ENCODE measurements at places on chromosomes 2 and 18.
A peak's percentile ranks its signal among the peaks of the same experiment; 100 is the strongest.

DNA sequence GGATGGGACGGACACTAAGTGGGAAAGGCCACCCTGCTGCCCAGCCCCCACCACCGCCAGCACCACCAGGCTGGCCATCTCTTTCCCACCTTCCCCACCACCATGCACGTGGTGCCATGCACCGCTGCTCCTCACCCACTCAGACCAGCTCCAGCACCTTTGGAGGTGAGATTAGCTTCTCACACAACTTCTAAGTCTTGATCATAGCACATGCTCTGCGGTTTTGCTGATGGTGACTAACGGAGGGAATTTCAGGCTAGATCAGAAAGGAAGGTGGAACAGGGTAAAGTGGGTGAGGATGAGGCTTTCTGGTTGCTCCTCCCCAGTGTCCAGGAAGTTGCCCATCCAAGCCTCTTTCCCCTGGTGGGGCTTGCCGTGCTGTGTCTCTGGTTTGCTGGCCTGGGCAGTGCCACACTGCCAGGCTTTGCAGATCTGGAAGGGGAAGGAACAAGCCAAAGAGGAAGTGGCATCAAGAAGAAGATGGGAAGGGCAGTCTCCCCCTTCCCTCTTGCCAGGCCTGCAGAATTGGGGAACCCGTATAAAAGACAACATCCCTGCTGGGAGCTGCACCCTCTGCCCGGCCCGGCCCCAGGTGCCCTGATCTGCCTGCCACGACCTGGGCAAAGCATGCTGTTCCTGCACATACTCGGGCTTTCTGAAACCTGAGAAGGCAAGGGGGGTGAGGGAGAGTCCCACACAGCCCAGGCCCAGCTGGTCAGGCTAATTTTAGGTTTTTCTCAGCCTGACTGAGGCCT is 44.3 kb upstream of the CAB39 start:
- DNase-seq, result peak; percentile 64

- DNase-seq, result peak; percentile 13
Observed at GRCh38 chr18:70489986-70490933, 201.4 kb downstream of the SOCS6 start.

- no peak for DNase-seq
Observed at GRCh38 chr2:43340945-43341356, 114.5 kb upstream of the ZFP36L2 start.

DNA sequence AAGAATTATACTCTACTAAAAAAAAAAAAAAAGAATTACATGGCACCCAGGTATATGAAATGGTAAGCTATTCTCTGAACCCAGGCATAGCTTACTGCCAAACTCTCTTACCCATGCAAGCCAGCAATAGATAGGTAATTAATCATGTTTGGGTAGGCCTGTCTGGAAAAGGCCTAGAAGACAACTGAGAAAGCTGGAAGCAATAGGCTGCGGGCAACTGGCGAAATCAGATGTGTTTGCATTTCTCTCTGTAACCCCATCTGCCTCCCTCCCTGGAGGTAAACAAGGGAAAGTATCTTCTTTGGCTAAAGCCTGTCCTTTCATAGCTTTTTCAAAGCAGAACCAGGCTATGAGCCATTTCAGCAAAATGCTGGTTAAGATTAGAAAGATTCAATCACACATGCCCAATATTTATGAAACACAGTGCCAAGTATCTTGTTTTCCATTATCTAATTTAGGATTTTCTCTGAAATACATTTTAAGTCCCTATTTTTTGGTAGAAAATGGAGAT is 934.8 kb upstream of the DDX18 start:
- DNase-seq, result no peak

DNA sequence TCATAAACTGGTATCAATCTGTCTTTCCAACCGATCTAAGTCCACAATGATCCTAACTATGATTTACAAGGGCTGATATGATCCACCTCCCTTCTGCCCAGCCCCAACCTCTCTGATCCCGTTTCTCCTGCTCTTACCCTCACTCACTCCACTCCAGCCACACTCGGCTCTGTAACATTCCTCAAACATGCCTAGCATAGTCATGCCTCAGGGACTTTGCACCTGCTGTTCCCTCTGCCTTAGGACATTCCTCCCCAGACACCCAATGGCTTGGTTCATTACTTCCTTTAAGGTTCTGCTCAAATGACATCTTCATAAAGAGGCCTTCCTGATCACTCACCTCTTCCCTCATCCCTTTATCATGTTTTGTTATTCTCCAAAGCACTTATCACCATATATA is 9.2 kb downstream of the DUSP11 start:
- no peak for DNase-seq

DNA sequence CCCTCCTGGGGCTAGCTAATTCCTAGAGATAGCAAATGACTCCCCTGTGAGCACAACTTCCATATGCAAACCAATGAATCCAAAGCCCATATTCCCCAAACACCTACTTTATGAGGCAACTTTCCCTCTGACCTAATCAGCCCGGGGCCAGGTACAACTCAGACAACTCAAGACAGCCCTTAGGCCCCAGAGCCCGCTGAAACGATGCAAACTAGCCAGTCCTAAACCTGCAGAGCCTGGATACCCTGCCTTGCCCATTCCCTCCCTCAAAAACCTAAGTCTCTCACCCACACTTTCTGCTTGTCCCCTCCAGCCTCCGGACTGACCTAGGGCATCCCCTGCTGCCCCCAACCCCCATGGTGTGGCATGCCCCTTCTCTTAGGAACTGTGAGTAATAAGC is 142.8 kb downstream of the ACTR3 start:
- DNase-seq, result no peak

DNA sequence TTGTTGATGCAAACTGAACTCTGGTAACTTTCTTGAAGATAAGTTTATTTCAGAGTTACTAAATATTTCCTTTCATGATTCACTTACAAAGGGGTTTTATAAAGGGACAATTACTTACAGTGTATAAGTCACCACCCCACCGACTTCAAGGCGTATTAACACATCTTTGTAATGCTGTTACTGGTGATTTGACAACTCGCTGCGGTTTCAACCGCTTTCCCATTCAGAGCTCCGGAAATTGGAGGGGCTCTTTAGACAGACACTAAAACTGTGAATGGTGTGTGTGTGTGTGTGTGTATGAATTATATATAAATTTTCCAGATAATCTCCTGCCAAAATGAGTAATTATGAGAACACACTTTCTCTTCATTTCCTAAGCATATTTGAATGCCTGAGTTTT is 4.9 kb downstream of the TM4SF20 start:
- DNase-seq, result peak; percentile 51

- DNase-seq, result no peak
Observed at GRCh38 chr2:231931481-231931915, 5.3 kb upstream of the NPPC start.

DNA sequence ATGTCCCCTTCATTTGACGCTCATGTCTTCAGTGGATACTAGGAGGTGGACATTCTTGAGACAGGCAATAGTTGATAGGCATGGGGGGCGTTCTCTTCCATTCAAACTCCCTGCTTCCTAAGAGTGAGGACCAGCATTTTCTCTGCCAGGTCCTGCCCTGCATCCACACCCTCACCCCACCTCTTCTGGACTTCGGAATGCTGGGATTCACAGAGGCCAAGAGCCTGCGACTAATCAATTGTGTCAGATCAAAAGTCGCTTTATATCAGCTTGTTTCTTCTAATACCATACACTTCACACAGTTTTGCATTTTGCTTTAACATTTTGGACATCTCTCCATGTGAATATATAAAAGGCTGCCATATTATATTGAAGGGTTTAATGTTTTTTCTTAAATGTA is 210.7 kb downstream of the CCDC102B start:
- no peak for DNase-seq

DNA sequence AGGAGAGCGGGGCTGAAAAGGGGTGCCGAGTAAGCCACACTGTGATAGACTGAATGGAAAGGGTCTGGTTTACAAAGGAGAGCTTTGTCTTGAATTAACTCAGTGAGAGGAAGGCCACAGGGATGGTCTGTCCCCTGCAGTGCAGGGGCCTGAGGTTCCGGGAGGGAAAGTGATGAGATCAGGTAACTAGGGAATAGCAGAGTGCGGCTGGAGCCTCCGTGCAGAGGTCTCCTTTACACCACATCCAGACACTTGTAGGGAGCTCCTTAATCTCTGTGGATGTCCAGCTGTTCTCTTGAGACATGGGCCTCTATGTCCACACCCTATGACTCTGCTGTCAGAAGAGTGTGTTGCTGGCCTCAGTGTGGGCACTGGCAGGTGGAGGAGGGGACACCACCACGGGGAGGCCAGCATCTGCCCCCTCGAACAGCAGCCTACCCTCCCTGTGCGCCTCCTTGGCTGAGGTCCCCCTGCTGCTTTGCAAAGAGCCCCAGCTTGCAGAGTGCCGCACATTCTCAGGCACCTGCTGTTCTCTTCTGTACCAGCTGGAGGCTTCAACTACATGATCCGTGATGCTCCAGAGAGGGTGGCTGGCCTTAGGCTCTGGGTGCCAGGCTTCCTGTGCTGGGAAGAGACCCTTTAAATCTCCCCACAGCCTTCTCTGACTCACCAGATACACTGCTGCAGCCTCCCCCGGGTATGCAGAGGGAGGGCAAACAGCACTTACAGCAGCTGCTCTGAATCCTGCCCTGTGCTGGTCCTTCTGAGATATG is 25.9 kb downstream of the ENOSF1 start:
- no peak for DNase-seq

DNA sequence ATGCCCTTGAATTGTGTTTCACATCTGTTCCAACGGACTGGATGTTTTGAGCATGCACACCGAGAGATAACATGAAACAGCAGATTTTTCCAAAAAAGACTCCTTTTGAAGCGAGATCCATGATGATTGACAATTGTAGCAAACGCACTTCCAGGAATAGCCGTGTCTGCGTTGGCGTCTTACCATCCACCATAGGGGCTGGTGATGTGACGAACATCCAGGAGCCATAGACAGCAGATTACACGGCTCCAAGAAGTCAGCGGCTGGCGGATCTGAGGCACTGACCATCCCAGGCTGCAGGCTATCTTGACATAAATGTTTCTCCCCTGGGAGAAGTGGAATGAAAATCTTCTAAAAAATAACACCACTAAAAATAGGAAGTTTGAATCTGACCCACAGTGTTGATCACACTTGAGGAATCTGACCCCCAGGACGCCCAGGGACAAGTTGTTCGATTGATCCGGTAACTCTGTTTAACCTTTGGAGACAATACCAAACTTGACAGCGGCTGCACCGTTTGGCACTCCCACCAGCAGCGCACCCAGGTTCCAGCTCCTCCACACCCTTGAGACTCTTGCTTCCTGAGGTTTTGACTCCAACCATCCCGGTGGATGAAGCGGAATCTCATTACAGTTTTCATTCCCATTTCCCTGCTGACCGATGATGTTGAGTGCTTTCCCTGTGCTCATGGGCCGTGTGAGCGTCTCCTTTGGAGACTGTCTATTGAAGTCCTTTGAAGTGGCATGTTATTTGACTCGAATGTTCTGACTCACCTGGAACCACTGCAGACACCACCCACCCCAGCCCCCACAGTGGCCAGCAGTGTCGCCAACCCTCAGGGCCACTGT is 140.0 kb upstream of the GPC1 start:
- no peak for DNase-seq

- no peak for DNase-seq
Observed at GRCh38 chr18:52537261-52537660, 197.3 kb downstream of the DCC start.

- no peak for DNase-seq
Observed at GRCh38 chr2:234147335-234147861, 96.9 kb downstream of the SPP2 start.

DNA sequence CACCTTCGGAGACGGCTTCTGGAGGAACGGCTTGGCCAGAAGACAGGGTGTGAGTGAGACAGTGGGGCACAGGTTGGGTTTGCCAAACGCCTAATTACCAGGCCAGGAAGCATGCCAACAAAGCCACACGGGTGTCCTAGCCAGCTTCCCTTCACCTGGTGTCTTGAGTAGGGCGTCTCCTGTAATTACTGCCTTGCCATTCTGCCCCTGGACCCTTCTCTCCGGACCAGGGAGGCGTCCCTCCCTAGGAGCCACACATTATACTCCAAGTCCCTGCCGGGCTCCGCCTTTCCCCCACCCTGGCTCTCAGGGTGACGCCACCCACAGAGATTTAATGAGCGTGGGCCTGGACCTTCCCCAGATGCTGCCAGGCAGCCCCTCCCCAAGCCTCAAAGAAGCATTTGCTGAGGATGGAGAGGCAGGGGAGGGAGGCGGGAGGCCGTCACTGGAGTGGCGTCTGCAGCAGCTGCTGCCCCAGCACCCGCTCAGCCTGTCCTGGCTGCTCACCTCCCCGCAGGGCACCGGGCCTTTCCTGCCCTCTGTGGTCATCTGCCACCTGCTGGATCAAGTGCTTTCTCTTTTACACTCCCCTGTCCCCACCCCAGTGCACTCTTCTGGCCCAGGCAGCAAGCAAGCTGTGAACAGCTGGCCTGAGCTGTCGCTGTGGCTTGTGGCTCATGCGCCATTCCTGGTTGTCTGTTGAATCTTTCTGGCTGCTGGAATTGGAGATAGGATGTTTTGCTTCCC is 20.7 kb downstream of the FOSL2 start:
- DNase-seq, result no peak

GRCh38 chr18:39713961-39714360 is 2148.4 kb upstream of the CELF4 start:
- no peak for DNase-seq

- no peak for DNase-seq
Observed at GRCh38 chr18:12595571-12596255, 62.2 kb downstream of the SPIRE1 start.

- DNase-seq, result no peak
Observed at GRCh38 chr2:9405636-9406035, 17.7 kb downstream of the ITGB1BP1 start.

DNA sequence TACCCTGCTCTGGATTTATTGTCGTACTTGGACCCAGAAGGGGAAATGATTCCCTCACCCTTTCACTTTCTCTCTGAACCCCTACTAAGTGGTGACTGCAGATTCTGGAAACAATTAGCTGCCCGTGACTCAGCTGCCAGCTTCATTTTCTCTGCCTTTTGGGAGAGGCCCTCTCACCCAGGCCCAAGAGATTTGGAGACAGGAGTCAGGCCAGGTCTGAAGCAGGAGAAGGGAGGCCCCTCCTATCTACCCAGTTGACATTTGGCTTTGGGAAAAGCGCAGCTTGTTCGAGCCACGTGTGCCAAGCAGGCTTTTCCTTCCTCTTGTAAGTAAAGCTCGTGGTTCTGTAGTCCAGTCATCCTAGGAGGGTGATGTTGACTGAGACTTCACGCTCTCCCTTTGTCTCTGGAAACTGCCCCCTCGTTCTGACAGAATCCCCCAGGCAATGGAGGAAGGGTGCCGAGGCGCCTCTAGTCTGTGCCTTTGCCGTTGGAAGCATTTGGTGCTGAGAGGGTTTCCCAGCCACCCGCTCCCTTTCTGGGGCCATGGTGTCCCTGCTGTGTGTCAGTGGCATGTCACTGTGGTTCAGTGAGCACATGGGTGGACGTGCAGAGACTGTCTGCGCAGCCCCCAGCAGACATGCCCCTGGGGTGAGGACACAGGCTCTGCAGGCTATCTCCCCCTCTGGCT is 8.6 kb downstream of the OXER1 start:
- no peak for DNase-seq

DNA sequence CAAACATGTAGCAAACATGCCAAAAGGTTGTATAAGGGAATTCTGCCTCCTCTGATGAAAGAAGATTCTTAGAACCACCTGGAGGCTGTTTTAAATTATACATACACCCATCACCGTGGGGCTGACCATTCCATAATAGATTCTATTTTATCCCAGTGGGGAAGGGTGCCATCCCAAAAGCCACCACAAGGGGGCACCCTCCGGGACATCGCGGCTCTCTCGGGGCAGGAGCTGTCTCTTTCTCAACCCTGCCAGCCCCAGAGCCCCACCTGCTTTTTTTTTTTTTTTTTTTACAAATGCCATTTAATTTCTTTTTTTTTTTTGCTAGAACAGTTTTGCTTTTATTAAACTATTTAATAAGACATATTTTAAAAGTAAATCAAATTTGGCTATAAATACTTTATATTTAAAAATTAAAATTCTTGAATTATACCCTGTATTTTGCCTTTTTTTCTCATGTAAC is 8.6 kb upstream of the MTCL1 start:
- peak; percentile 79 for DNase-seq
